ENCODE measurements at places on chromosomes 5 and 9.

DNA sequence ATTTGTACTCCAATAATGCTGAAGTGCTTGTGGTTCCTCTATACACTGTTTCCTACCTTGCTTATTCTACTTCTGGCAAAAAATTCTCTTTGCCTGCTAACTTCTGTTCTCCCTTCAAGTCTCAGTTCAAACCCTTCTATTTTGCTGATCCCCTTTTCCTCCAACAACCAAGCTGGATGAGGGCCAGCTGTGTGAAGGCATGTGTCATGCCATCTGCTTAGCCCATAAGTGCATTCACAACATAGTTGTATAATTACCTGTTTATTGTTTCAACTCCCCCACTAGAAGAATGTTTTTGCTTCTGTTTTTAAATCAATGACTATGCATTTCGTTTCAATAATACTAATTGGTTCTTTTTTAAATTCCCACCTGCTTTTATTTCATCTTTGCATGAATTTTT lies 1951.4 kb upstream of the WWC1 start:
- DNase-seq = no peak

DNA sequence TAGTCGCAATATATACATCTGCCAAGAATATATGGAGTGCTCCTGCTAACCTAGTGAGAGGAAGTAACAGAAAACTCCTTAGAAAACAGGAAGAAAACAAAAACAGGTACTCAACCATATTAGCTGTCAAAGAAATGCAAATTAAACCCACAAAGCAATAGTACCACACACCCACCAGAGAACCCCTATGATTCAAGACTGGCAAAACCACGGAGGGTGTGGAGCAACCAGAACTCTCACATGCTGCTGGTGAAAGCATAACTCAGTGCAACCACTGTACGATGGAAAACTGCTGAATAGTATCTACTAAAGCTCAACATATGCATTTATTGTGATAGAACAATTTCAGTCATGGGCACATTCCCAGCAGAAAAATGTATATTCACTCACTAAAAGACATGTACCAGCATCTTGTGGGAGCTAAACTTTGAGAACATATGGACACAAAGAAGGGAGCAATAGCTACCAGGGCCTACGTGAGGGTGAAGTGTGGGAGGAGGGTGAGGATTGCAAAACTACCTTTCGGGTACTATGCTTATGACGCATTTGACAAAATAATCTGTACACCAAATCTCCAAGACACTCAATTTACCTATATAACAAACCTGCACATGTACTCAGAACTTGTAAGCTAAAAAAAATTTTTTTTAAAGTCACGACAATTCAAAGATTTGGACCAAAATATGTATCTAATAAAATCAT lies 34.0 kb downstream of the PTPN3 start:
- DNase-seq = no peak

- DNase-seq = no peak
Observed at GRCh38 chr9:97591535-97591934, 41.6 kb downstream of the TSTD2 start.

DNA sequence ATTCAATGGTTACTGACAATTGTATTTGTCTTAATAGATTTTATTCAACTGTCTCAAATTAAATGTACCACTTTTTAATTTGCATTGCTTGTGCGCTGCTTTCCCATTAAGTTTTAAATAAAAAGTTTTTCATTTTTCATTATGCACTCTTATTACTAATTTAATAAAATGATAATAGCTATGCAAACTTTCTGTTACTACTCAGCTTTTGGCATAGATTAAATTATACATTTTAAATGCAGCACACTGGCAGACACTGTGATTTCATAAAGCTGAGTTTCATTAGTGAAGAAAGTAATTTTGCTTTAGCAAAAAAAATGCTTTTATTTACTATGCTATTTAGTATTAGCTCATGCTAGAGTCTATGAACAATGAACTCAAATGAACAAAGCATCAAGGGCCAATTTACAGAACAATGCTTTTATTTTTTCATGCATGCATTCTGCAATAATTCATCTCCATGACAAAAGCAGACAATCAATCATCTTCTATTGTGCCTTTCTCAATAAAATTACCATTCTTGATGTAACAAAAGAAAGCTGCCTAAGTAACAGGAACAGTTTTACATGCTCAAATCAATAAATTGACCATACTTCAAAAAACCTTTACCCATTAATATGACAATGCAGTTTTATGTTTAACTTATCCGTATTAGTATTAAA lies 595.2 kb upstream of the ARRDC3 start:
- DNase-seq = no peak

GRCh38 chr9:102038006-102038405 lies 299.6 kb upstream of the GRIN3A start:
- DNase-seq = no peak

GRCh38 chr9:114288193-114289091 lies 34.5 kb upstream of the ORM1 start:
- DNase-seq = no peak

DNA sequence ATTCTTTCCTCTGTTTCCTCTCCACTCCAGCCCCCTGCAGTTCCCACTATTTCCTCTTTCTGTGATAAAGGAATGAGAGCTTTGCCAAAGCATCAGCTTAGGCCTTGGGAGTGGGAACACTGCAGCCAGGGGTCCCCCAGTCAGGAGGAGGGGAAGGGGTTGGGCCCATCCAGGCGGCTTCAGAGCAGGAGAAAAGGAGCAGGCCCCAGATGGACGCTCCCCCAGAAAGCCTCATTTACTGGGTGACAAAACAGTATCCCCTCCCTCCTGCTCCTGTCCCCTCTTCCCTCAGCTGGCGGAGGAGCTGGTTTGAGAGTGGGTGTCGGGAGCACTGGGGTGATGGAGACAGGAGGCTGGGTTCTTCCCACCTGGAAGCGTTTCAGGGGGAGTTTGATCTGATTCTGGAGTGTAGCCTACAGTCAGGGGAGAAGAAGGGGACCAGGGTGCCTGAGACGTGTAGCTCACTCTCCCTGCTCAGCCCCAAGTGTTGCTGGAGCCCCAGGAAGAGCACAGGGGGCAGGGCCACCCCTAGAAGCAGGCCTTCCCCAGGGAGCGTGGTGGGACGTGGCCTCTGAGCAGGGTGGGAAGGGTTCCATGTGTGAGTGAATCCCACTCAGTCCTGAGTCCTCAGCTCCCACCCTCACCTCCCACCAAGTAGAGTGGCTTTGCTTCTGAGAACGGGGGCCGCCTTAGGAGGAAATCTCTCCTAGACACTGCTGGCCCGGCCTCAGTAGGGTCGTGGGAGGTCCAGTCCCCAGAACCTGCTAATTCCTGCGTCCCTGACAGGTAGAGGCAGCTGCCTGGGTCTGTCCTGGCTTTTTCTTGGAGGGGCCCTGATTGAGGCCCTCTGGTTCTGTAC lies 173.1 kb downstream of the CACNA1B start:
- DNase-seq = no peak

- DNase-seq = no peak
Observed at GRCh38 chr9:131107760-131108159, 11.4 kb downstream of the AIF1L start.

DNA sequence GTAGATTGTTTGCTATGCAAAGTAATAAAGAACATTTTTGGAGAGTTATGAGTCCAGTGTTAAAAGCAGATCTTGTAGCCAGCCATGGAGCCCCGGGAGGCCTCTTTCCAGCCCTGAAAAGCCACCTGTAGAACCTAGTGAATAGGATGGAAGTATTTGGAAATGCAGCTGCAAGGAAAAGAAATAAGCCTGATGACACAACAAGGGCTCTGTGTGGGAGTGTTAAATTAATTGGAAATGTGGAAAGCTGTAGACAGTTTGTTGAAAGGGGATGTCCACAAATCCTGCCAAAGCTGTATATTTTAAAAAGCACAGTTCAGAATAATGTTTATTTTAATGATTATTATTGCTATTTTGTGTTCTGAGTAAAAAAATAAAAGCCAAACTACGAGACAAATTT lies 152.5 kb upstream of the GHR start:
- DNase-seq = no peak

GRCh38 chr5:17477043-17477442 lies 21.0 kb upstream of the TAF11L2 start:
- no peak for DNase-seq

GRCh38 chr5:132498686-132499271 lies 8.2 kb upstream of the IRF1 start:
- no peak for DNase-seq

GRCh38 chr5:121984250-121984649 lies 22.5 kb downstream of the SRFBP1 start:
- DNase-seq = no peak

DNA sequence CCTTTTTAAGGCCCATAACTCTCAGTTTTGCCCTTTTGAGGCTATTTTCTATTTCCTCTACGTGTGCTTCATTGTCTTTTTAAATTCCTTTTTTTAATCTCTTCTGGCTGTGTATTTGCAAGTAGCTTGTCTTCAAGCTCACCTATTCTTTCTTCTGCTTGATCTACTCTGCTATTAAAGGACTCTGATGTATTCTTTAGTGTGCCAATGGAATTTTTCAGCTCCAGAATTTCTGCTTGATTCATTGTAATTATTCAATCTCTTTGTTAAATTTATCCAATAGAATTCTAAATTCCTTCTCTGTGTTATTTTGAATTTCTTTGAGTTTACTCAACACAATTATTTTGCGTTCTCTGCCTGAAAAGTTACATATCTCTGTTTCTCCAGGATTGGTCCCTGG lies 178.7 kb downstream of the FAM170A start:
- no peak for DNase-seq

- DNase-seq = no peak
Observed at GRCh38 chr5:57940236-57940635, 457.6 kb upstream of the ACTBL2 start.

DNA sequence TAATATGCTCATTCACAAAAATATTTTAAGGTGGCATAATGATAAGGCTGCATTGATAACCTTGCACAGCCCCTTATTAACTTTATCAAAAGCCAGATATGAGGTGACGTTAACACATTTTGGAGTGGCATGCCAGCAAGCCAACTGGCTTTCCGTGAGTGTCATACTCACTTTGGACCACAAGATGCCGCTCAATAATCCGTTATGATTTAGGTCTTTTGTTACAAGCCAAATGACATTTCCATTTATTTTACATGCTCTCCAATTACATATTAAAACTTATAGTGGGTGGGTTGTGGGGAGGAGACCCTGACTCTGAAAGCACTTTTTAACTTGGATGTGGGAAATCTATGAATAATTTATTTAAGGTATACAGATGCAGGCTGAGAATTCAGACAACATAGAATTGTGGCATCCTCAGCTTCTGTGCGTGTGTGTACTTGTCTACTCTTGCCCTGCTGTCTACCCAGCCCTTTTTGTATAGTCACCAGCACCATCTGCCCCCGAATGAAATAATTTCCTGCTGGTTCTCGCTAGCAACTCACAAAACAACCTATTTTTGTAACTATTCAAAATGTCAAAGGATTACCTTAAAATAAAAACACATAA lies 305.1 kb downstream of the PSAT1 start:
- no peak for DNase-seq

Measured in activated CD4-positive, alpha-beta T cell treated with anti-CD3 and anti-CD28 coated beads for 24 hours (primary cell).